ENCODE measurements at places on chromosomes 16 and 17.

- no peak for DNase-seq
Observed at GRCh38 chr17:43873091-43873490, 26.1 kb downstream of the CD300LG start.

DNA sequence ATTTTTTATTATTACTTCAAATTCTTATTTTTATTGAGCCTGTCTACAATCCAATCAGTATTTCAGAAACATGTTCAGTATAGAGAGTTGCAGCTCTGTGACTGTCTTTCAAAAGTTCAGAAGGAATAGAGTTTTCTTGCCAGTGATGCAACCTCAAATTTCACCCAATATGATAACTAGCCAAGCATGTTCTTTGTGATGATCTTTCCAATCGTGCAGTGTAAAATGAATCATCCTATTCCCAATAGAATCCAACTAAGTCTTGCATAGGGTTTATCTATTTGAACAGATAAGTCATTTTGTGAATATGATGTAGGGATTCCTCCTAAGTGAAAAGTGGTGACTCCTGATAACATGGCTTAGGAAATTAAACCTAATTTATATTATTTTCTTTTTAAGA lies 937.8 kb downstream of the KCNJ2 start:
- no peak for DNase-seq

DNA sequence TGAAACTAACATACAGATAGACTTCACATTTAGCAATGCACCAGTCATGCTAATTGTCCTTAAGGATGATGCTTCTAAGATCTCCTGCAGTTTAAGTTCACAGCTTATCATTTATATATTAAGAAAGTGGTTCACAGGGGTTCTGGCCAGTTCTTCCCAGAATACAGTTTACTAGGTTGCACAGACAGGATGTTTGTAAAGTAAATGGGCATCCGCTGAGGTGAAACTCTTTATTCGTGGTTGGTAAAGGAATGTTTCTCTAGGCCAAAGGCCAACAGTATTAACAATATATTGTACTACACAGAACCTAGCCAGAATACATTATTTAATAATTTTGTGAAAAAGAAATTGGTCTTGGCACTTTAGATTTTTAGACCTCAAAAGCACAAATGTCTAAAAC lies 1427.3 kb downstream of the CDH8 start:
- no peak for DNase-seq

GRCh38 chr16:2968368-2968737 lies 795 bp upstream of the PAQR4 start:
- DNase-seq: no peak

GRCh38 chr16:85901773-85902365 lies 2.9 kb downstream of the IRF8 start:
- DNase-seq: no peak

Data from GM12891 (cell line).